ENCODE measurements at places on chromosomes 11 and 22.

DNA sequence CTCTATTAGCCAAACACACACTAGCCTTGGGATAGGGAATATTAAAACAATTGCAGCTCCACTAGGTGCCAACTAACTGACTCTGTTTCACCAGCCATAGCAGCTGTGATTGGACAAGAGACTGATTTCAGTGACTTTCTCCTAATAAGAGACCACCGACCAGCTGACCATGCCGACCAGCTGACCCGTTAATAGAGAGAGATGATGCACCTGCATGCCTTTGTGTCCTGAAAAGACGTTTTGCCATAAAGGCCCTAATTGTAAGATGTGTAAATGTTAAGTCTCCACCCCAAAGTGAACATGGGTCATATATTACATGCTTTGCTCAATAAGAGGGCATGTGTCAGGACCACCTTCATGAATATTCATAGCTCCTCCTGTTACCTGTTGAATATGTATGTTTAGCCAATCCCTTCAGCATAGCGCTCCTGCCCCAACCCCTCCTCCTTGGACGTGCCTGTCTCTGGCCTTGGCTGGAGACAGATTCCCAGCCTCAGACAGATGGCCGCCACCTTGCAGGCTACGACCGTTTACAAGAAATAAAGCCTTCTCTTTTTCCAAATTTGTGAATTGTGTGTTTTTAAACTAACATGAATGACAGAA lies 1.3 kb upstream of the NADSYN1 start:
- DNase-seq, result no peak

- DNase-seq, result no peak
Measured at GRCh38 chr11:75497788-75498409, 27.8 kb downstream of the GDPD5 start.

DNA sequence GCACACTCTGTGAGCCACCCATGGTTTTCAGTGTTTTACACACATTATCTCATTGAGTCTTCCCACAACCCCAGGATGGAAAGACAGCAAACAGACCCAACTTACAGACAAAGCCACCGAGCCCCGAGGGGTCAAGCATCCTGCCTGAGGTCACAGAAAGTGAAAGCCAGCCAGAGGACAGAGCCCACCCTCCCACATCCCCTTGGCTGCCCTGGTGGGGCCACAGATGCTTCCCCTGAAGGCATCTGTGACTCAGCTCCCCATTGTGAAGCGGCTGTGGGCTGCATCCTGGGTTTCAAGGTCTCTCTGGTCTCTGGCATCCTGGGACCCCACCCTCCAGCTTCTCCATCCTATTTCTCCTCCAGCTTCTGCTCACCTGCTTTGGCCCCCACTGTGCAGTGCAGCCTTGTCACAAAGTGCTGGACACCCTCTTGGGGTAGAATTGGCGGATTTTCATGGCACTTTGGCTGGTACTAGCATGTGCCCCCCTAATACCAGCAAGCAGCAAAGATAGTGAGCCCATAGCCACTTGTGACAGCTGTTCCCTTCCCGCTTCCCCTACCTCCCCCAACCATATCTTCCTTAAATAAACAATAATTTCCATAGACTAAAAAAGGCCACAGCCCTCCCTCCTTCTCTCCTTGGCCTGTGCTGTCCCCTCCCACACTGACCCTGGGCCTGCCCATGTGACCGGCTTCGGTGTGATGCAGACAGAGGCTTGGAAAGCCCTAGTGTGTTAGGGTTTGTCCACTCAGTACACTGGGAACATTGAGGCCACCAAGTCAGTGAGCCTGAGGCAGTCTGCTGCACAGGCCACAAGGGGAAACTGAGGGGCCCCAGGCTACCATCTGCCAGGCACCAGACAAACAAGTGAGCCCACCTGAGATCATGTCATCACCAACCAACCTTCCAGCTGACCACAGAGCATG lies 53.9 kb upstream of the SHISAL1 start:
- DNase-seq, result no peak

- peak; percentile 65 for DNase-seq
Measured at GRCh38 chr11:45872651-45873356, 12.6 kb upstream of the MAPK8IP1 start.

DNA sequence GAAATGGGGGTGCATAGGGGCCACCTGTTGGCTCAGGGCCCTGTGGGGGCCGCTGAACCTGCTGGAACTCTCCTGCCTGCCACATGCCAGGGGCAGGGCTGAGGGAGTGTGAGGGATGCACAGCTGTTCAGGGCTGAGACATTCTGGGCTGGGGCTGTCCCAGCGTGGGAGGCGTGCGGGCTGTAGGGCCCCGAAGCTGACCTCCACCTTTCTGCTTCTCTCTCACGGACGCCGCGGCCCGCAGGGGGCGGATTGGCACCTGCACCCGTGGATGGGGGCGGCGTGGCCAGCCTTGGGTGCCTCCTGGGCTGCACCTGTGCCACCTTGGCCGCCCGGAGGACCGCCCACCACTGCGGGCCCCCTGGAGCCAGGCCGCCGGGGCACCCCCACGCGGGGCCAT lies 4.1 kb downstream of the CCDC188 start:
- no peak for DNase-seq

DNA sequence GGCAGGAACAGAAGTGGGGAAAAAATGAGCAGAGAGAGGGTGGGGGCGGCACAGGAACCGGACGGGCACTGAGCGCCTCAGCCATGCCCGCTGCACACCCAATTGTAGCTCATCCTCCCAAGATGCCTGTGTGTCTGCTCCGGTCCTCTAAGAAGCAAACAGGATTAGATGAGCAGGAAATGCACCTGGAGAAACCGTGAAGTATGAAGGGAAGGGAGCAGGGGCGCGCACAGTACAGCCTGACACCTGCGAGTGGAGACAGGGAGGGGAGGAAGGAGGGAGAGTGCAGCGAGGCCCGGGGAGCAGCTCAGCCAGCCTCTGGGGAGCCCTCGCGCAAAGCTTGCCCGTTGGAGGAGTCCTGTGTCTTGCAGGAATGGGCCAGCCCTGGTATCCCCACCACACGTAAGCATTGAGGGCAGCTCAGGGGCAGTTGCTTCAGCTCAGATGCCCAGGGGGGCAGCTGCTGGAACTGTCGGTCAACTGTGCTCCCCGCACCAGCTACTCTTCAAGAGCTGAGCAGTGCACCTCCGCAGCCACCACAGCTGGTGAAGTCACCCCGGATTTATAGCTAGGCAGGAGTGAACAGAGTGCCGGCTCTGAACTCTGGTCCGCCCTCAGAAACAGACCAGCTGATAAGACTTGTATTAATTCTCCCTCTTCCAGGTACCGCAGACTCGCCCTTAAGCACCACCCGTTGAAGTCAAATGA lies 7.0 kb downstream of the DNAJB13 start:
- no peak for DNase-seq

DNA sequence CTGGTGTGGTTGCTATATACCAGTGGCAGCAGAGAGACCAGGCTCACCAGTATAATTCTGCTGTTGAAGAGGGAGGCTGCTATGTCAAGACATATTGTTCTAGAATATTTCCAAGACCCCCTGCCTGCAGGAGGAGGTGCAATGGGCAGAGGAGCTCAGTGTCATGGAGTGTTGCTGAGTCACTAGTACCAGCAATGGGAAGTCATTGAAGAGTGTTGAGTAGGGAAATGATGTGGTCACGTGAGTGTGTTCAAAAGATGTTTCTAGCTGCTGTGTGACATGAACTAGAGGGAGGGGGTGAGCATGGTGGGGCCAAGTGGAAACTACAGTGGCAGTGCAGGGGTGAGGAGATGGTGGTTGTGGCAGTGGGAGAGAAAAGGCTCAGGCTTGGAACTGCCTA lies 76.3 kb upstream of the BIRC3 start:
- no peak for DNase-seq

DNA sequence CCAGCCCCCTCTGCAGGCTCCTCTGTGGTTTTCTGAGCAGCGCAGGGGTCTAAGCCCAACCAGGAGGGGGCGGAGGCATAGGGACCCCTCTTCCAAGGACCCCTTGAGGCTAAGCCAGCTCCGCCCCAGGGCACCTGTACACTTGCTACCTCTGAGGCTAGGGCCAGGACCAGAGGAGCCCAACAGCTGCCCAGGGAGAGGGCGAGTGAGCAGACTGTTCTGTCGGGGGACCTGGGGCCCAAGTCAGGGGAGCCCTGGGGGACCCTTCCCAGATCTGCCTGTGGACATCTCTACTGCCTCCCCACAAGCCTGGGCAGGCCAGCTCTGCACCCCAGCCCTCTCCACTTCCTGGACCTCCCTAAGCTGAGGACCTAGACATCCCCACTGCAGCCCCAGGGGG lies 1.8 kb downstream of the B4GALNT4 start:
- DNase-seq, result no peak

- peak; percentile 56 for DNase-seq
Measured at GRCh38 chr11:108852701-108853100, 187.8 kb downstream of the DDX10 start.

- no peak for DNase-seq
Measured at GRCh38 chr11:6200975-6201374, 2.0 kb downstream of the OR52W1 start.
